ENCODE measurements at places on chromosomes 3 and 15.

DNA sequence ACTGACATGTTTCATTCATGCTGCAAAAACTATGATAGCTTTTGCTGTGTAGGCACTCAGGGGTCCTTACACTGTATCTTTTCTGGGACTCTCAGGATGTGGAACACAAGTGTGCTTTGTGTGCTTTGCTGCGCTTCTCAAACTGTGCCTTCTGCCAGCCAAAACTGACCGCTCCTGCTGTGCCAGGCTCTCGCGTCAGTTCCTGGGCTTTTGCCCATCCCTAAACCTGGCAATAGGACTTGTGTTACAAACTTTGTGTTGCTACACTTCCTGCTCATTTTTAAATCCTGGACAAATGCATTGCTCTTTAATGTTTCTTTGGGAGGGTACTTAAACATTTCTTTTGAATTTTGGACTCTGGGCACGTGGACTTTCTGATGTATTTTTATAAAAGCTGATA, 60.3 kb downstream of the DIPK2A start:
- no peak for DNase-seq

GRCh38 chr15:68229386-68230156, at the start of gene CLN6:
CLN6 (minus strand) TSS chr15:68229728; CDS start chr15:68229584, 144 bp downstream.
- peak; percentile 27 for DNase-seq

- no peak for DNase-seq
These were observed 6.7 kb upstream of the TMC3 start for GRCh38 chr15:81380668-81381067.

DNA sequence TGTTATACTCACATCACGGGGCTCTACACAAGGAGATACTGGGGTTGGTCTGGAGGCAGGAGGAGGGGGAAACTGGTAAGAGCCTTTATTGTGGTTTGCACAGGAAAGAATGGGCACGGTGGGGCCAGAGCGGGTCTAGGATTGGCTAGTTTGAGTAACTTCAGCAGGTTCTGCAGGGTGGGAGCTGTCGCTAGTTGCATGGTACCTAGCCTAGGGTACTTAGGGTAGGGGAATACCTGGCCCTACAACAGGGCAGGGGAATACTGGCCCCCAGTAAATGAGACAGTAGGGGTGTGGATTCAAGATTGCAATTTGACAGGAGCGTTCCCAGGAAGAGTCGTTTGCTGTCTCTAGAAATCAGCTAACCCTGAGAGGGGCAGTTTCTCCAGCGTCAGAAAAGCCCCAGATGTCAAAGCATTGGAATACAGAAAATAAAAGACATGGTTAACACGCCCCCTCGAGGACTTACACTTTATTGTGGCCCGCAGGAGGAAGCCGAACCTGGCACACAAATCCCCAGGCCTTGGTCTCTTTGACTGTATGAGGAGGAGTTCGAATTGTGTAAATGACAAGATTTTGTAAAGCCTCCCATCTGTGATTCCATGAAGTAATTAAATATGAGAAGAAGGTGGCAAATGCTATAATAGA, 32.0 kb downstream of the ST8SIA2 start:
- DNase-seq, result no peak

GRCh38 chr15:29570948-29571791, 251.1 kb downstream of the TJP1 start:
- no peak for DNase-seq

DNA sequence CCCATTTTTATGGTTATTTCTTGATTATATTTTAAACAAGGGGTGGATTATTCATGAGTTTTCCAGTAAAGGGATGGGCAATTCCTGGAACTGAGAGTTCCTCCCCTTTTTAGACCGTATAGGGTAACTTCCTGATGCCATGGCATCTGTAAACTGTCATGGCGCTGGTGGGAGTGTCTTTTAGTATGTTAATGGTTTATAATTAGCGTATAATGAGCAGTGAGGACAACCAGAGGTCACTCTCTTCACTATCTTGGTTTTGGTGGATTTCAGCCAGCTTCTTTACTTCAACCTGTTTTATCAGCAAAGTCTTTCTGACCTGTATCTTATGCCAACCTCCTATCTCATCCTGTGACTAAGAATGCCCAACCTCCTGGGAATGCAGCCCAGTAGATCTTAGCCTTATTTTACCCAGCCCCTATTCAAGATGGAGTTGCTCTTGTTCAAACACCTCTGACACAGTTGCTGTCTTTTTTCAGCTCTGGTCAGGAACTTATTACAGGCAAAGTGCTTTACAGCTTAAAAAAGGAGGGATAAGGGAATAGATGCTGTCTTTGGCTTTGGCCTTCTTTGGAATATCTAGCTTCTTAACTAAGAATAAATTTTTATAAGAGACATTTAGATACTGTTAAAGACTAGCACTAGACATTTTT, 257.8 kb downstream of the CNTN4 start:
- DNase-seq, result no peak

DNA sequence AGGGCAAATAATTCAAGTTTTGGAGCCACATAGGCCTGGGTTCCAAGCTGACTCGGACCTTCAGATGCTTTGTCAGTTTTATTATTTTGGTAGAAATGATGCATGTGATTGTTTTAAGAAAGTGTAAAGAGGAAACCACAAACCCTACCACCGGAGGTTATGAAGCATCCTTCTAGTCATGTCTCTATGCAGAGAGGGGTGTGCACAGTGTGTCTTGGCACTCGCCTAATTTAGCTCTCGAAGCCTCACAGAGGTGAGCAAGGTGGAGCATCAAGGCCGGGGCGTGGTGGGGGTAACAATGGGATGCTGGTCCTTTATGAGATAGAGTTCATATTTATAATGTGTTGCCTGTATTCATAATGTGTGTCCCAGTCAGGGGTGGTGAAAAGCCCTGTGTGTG, 63.7 kb upstream of the SMAD6 start:
- DNase-seq, result no peak

- no peak for DNase-seq
These were observed 85.8 kb downstream of the ANP32A start for GRCh38 chr15:68734881-68735280.

DNA sequence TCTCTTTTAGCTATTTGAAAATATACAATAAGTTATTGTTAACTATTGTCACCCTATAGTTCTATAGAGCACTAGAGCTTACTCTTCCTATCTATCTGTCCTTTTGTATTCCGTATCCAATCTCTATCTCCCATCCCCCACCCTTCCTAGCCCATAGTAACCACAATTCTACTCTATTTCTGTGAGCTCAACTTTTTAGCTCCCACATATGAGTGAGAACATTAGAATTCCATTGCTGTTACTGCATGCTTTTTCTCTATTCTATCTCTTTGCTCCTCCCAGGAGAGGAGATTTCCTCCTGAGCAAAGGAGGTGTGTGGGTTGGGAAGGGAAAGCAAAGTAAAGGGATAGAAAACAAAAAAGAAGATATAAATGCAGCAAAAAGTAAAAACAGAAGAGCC, 105.6 kb upstream of the SLC4A7 start:
- DNase-seq, result no peak

- no peak for DNase-seq
These were observed 1.5 kb upstream of the U2SURP start for GRCh38 chr3:142999881-143000280.

- DNase-seq, result no peak
These were observed 96.2 kb upstream of the TRPM1 start for GRCh38 chr15:31197497-31198414.

- no peak for DNase-seq
These were observed 251.4 kb downstream of the MAGI1 start for GRCh38 chr3:65787340-65787739.

DNA sequence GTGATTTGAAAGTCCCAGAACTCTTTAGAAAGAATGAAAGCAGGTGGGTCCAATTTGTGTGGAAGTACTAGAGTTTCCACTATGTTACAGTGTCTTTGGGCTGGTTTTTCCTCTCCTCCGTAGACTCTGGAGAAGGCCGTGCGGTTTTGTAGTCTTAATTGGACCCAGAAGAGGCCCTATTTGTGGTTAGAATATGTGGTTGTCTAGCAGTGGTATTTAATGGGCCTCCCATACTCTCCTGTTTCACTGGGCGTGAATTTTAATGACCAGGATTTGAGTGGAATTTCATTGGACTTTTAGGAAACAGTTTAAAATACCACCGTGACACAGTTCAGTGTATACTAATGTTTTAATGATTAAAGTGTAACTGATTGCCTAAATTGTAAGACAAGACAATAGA, 182.3 kb downstream of the BBX start:
- DNase-seq, result no peak

DNA sequence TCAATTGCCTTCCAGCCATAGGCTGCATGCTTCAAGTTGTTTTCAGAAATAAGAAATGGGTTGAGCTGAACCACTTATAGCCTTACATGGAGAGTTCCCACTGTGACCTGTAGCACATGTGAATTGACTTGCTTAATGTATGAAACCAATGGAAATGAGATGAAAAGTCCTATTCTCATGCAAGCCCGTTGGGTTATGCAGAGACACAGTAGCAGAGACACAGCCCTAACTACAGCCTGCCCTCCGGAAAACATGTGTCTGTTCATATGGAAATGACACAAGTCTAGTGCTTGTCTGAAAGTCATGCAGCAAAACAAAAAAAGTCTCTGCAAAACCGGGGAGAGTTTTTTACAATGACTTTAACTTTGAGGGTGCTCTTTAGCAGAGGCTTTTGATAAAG, 14.5 kb downstream of the HIGD2B start:
- DNase-seq, result no peak

- DNase-seq, result no peak
These were observed 1.0 kb downstream of the TAMM41 start for GRCh38 chr3:11845651-11846050.

DNA sequence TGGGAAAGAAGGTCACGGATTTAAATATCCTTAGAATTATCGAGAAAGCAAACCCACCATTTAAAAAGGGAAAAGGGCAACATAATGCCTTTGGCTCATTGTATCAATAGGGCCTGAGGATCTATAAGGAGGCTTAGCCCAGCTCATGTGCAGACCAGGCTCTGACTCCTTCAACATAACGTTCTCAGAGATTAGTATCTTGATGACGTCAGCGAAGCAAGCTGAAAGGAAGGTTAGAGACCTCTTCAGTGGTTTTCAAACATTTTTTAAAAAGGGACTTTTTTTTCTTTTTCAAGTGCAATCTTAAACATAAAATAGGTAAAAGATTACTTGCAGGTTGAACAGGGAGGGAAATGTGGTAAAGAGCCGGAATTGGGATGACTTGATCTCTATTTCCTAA, 463.9 kb upstream of the ADAMTS9 start:
- no peak for DNase-seq

GRCh38 chr15:40269604-40270003, 13.3 kb downstream of the ANKRD63 start:
- DNase-seq, result no peak

DNA sequence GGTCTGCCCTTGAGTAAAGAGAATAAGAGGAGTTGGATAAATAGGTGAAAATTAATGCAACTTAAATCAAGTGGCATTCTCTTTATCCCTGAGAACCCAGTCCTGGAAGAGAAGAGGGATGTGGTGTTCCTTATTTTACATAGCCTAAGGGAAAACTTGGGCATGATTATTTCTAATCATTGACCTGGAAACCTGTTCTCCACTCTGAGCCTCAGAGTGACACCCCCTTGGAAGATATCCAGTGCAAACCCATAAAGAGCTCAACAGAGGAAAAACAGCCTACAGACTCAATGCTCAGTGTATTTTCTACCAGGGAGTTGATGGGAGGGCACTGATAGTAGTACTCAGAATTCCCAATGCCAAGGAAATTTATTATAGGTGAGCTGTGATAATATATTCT, 22.0 kb downstream of the SLC15A2 start:
- no peak for DNase-seq

GRCh38 chr3:144028798-144029411, 57.3 kb downstream of the DIPK2A start:
- DNase-seq, result no peak

DNA sequence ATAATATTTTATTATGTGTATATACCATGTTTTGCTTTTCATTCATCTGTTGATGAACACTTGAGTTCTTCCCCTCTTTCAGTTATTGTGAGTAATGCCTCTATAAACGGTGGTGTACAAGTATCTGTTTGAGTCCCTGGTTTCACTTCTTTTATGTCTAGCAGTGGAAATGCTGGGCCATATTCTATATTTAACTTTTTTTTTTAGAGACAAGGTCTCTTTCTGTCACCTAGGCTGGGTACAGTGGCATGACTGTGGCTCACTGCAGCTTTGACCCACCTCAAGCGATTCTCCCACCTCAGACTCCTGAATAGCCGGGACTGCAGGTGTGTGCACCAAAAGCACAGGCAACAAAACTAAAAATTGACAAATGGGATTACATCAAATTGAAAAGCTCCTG, 19.9 kb downstream of the GOLM2 start:
- DNase-seq, result no peak

DNA sequence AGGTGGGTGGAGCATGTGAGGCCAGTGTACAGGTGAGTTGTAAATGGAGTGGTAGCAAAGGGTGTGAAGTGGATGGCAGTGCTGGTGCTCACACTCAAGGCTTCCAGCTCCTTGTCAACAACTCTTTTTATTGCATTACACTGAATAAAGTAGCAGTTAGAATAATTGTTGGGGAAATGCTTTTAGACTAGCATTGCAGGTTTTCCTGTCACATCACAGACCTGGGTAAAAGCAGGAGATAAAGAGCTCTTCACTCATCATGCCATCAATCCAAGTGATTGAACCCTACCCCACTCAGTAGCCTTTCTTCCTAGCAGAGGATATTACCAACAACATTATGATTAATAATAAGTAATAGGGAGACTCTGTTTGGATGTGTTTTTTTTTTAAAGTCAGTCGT, 81.6 kb downstream of the CDIN1 start:
- no peak for DNase-seq

GRCh38 chr3:136860541-136860940, 1.5 kb upstream of the NCK1 start:
- no peak for DNase-seq

- no peak for DNase-seq
These were observed 1.5 kb upstream of the SLC12A8 start for GRCh38 chr3:125213946-125214542.

DNA sequence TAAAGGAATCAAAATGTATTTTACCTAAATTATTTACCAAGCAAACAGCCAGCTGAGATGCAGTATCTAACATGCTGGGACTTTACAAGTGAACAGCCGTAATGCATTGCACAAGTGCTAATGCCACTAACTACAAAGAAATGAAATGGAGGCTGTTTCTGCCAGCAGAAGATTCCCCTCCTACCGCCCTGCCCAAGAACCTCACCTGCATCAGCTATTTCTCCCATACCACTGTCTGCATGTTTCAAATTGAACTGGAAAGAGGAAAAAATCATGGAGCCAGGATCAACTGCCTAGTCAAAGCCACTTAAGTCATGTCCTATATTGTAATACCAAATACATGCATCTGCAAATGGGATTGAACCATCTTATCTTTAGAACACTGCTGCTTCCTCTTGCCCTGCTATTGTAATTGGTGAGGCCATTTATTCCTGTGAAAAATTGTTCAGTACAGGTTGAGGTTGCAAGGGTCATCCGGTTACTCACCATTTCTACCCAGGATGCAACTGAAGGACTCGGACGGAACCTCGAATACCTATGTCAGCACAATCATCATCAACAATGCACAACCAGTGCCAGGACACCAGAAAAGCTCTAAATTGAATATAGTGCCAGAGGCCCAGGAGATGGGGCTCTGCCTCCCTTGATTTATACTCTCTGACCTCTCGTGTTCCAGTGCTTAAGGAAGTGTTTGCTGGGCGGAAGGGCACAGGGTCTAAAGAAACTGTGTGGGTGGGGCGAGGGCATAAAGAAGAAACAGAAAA, 27.5 kb downstream of the ANXA2 start:
- no peak for DNase-seq

Measured in AG04450 (cell line).